ENCODE measurements at places on chromosomes 16 and 17. TPM values are rescaled to one million over a fixed set of nuclear protein-coding genes. Genes with fewer than 3 reads are reported as not detected.

Gene DNAAF8
- total RNA-seq, result 0.25 TPM

Gene FKBP10
- total RNA-seq, result 243 TPM

Gene CCNF
- 41.6 TPM for total RNA-seq

Gene SDK2
- total RNA-seq, result not detected

Gene CACNG5
- not detected for total RNA-seq

Gene CCL7
- 0.38 TPM for total RNA-seq

Gene GRB7
- total RNA-seq, result 0.16 TPM

Gene ABCC3
- 2.2 TPM for total RNA-seq

Gene ERCC4
- 4.5 TPM for total RNA-seq

Gene SPNS3
- total RNA-seq, result 0.49 TPM

Gene PYY
- not detected for total RNA-seq

Gene ORMDL3
- total RNA-seq, result 17.8 TPM

Gene EPN3
- total RNA-seq, result under 0.01 TPM

Gene C17orf50
- total RNA-seq, result not detected

Gene ZNF469
- 0.82 TPM for total RNA-seq

Gene NTN1
- under 0.01 TPM for total RNA-seq

Gene RHBDL3
- under 0.01 TPM for total RNA-seq

Gene UNC45B
- under 0.01 TPM for total RNA-seq

Gene DOC2A
- 0.63 TPM for total RNA-seq

Gene KRTAP4-11
- not detected for total RNA-seq

Gene FOXC2
- 2.0 TPM for total RNA-seq

Gene OR3A3
- not detected for total RNA-seq

Gene CFDP1
- 62.7 TPM for total RNA-seq

Gene KRTAP4-5
- not detected for total RNA-seq

Gene CES3
- not detected for total RNA-seq

Gene NOXO1
- 0.13 TPM for total RNA-seq

Gene PERCC1
- not detected for total RNA-seq

Gene NOD2
- 0.16 TPM for total RNA-seq

Gene KCNG4
- total RNA-seq, result not detected

Gene MT1H
- not detected for total RNA-seq

Gene COX6A2
- not detected for total RNA-seq

Gene CA7
- not detected for total RNA-seq

All from bladder microvascular endothelial cell (primary cell).